Occipital lobe (tissue), 3 donors: ENCODE measurements at places on chromosomes 4 and X.

- no peak for DNase-seq
Observed at GRCh38 chrX:41971346-41971745, 48.0 kb upstream of the CASK start.

GRCh38 chr4:105989485-105990242, 94.4 kb downstream of the NPNT start:
- no peak for DNase-seq

GRCh38 chrX:70453024-70453618, 8.5 kb downstream of the DLG3 start:
- no peak for DNase-seq

- DNase-seq = peak; percentile 0
Observed at GRCh38 chrX:6448003-6448402, 86.9 kb downstream of the VCX3A start.
